ENCODE measurements at places on chromosomes 16 and 17. TPM values are rescaled to one million over a fixed set of nuclear protein-coding genes. Genes with fewer than 3 reads are reported as not detected.

The ADGRG3 gene
- total RNA-seq, result not detected

The KCNH6 gene
- not detected for total RNA-seq

The SULT1A1 gene
- 16.3 TPM for total RNA-seq

The PTGES3L gene
- total RNA-seq, result 0.28 TPM

The MYOCD gene
- not detected for total RNA-seq

The FAM20A gene
- not detected for total RNA-seq

The TP53TG3B gene
- not detected for total RNA-seq

The IL34 gene
- total RNA-seq, result 0.42 TPM

The PAFAH1B1 gene
- 151 TPM for total RNA-seq

The MMP2 gene
- 0.28 TPM for total RNA-seq

The SLC5A10 gene
- total RNA-seq, result not detected

The NPIPB8 gene
- total RNA-seq, result 2.4 TPM

The KREMEN2 gene
- total RNA-seq, result not detected

The CIAO2B gene
- total RNA-seq, result 106 TPM

The CDK3 gene
- total RNA-seq, result 8.2 TPM

The MYH2 gene
- total RNA-seq, result not detected

The CLDN7 gene
- total RNA-seq, result 1.7 TPM

The RGS11 gene
- total RNA-seq, result not detected

The CFDP1 gene
- 47.8 TPM for total RNA-seq

The PRSS36 gene
- 0.31 TPM for total RNA-seq

The KRT36 gene
- not detected for total RNA-seq

The OR1A2 gene
- not detected for total RNA-seq

The CACNG3 gene
- not detected for total RNA-seq

The KRTAP1-5 gene
- not detected for total RNA-seq

The RAB34 gene
- total RNA-seq, result 8.2 TPM

The HNF1B gene
- 0.30 TPM for total RNA-seq

The KRT9 gene
- total RNA-seq, result not detected

The CDH1 gene
- total RNA-seq, result 0.51 TPM

The SULT1A4 gene
- 1.5 TPM for total RNA-seq

The SGSH gene
- 57.1 TPM for total RNA-seq

The CPNE7 gene
- total RNA-seq, result 4.3 TPM

The MT3 gene
- total RNA-seq, result 15.5 TPM

The ITGAD gene
- 0.09 TPM for total RNA-seq

The PSME3IP1 gene
- total RNA-seq, result 134 TPM

The PYY gene
- total RNA-seq, result not detected

The HES7 gene
- 0.75 TPM for total RNA-seq

The FMNL1 gene
- total RNA-seq, result 411 TPM

The CNEP1R1 gene
- total RNA-seq, result 31.7 TPM

The EMP2 gene
- total RNA-seq, result not detected
